ENCODE measurements at places on chromosomes 5 and 9.

GRCh38 chr9:121992571-121993212 lies 100.4 kb downstream of the TTLL11 start:
- peak; percentile 81 for DNase-seq

DNA sequence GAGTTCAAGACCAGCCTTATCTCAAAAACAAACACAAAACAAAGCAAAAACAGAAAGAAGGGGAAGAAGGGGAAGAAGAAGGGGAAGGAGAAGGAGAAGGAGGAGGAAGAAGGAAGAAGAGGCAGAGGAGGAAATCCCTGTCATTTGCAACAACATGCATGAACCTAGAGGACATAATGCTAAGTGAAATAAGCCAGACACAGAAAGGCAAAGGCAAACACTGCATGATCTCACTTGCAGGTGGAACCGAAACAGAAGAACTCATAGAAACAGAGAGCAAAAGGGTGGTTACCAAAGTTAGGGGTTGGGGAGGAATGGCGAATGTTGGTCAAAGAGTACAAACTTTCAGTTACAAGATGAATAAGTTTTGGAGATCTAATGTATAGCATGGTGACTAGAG lies 135.4 kb downstream of the UGCG start:
- DNase-seq, result no peak

DNA sequence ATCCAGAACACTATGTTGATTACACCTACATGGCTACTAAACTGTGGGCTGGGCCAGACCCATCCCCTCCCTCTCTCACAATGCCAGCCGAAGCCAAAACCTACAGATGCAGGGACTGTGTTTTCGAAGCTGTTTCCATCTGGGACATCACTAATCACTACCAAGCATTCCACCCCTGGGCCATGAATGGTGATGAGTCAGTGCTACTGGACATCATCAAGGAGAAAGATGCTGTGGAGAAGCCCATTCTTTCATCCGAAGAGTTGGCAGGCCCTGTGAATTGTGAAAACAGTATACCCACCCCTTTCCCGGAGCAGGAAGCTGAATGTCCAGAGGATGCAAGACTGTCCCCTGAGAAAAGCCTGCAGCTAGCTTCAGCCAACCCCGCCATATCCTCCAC lies 65.0 kb downstream of the ZNF462 start:
- no peak for DNase-seq

- no peak for DNase-seq
Observed at GRCh38 chr9:96394832-96395496, 11.5 kb upstream of the SLC35D2 start.

DNA sequence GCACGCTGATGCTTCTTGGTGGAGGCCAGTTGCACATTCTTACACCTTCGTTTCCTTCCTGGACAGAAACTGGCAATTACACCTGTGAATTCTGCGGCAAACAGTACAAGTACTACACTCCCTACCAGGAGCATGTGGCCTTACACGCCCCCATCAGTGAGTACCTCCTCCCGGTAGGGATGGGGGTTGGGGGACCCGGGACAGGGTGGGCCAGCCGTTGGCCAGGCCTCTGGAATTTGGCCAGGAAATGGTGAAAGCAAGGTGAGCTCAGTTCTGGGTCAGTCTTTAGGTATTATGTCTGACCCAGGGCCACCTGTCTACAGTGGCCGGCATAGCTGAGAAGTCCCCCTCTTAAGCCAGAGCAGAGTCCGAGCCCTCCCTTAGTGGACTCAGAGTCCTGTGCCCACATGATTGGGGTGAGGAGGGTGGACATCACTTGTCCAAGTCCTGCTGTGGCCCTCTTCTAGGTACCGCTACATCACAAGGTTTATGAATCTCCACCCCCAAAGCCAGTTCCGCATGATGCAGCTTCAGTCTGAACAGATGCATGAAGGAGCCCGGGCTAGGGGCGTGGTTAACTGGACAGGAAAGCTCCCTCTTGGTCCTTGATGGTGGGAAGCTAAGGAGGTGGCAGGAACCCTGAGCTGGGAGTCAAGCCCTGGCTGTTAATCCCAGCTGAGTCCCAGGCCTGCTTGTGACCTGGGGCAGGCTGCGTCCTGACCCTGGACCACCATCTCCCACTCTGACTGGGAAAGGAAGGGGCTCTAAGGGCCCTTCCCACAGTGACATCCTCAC lies 61.3 kb downstream of the AMBP start:
- DNase-seq, result no peak

- no peak for DNase-seq
Observed at GRCh38 chr9:115951977-115952376, 201.6 kb upstream of the PAPPA start.

DNA sequence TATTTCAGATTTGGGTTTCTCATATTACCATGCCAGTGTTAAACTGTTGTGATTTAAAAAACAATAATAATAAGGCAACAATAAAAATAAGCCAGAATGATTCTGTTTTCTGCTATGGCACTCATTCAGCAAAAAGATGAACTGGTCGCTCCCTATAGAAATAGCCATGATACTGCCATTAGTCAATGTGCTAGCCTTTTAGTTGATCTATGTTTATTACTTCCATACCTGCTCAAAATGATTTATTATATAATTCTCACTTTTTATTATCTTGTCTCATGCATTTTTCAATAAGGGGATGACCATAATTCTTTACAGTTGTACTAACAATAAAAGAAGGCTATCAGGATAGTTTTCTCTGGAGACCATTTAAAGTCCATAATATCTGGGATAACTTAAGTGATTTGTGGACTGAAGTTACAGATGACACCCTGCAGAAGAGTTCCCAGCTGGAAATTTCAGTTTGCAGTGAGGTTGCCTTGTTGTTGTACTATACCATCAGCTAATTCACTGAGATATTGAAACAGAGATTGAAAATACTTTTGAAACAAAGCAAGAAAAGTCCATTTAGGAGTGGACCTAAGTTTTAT lies 334.3 kb downstream of the GABRB2 start:
- no peak for DNase-seq

DNA sequence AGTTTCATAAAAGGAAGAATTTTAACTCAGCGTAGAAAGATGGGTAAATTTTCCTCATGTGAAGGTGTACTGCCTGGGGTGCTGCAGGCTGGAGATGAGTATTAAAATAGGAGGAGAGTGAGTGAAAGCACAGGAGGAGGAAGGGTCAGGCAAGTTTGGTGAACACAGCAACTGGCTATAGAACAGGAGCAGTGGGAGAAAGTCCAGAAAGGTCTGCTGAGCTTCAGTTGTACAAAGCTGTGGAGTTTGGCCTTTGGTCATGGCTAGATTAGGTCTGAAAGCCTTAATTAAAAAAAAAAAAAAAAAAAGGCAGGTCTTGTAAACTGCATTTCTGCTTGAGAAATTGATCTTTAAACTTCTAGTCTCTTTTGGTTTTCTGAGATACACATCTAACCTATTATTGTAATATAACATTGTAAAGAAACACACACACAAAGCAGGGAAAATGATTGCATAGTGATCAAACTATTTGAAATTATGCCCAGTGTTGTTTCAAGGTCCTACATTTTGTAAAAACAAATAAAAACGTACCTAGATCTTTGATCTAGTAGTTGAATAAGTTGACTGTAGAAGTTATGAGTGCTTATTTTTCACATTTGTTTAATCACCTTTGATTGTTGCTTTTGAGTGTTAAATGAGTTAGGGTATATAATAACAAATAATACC lies 43.6 kb downstream of the MAP3K1 start:
- DNase-seq, result no peak

DNA sequence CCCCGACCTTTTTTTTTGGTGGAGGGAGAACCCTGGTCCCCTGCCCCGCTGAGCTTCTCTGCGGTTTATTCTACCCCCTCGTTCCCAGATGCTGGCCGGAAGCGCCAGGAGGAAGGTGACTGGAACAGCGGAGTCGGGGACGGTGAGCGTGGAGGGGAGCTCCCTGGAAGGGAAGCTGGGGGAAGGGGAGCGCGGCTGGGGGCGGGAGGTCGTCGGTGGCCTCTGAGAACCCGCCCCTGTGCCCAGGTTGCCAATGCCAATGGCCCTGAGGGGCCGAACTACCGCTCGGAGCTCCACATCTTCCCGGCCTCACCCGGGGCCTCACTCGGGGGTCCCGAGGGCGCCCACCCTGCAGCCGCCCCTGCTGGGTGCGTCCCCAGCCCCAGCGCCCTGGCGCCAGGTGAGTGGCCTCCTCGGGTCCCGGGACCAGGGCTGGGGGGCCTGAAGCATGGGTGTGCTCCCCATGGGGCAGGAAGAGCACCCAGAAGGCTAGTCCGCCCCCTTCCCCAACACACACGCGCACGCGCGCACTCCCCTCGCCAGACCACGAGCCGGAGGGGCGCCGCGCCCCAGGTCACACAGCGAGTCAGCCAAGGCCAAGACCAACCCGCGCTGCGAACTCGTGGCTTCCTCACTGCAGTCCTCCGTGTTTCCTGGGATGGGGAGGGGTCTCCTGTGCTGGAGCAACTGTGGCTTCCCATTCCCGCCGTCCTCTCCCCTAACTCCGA lies 10.6 kb downstream of the MYOZ3 start:
- DNase-seq, result no peak

GRCh38 chr9:74861773-74862474 lies 25.8 kb downstream of the TRPM6 start:
- DNase-seq, result no peak

- peak; percentile 62 for DNase-seq
Observed at GRCh38 chr9:136584401-136584932, 38.6 kb upstream of the NOTCH1 start.

DNA sequence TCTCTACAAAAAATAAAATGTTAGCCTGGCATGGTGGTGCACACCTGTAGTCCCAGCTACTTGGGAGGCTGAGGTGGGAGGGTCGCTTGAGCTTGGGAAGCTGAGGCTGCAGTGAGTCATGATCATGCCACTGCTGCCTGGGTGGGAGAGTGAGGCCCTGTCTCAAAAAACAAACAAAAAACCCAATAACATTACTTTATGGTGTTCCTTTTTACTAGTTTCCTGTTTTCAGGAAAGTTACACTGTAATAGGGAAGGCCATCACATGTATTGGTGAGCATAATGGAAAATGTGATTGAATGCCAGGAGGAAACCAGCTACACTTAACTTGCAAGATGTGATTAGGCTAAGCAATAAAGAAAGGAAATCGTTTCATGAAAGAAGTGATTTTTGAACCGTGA lies 42.7 kb downstream of the SV2C start:
- DNase-seq, result no peak

DNA sequence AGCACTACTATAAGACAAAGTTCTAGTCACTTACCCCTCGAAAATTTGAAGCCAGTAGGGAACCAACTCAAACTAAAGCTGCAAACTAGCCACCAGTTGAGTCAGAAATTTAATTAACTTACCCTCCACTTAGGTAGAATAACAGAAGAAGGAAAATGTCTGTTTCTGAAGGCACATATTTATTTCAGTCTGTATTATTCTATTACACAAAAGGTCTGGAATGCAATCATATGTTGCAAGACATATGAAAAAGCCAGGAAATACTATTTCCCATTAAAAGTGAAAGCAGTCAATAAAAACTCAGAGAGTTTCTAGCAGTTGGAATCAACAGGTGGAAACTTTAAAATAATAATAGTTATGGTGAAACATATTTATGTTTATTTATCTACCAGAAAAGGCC lies 79.2 kb upstream of the SLCO4C1 start:
- DNase-seq, result no peak

GRCh38 chr9:136944212-136944518 lies 373 bp downstream of the FBXW5 start:
- DNase-seq, result no peak

DNA sequence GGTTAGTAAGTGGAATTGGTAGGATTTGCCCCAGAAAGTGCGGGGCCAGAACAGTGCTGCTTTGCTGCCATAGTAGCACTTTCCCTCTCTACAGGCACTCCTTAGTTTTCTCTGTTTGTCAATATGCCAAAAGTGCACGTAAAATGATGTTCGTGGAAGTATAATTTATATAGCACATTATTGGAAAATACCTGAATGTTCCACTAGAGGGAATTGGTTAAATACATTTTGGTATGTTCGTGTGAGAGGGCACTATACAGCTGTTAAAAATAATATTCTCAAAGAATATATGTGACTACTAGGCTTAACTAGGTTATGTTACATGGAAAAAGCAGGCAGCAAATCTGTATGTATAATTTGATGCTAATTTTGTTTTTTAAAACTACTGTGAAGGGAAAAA lies 184.0 kb upstream of the GDNF start:
- DNase-seq, result no peak

DNA sequence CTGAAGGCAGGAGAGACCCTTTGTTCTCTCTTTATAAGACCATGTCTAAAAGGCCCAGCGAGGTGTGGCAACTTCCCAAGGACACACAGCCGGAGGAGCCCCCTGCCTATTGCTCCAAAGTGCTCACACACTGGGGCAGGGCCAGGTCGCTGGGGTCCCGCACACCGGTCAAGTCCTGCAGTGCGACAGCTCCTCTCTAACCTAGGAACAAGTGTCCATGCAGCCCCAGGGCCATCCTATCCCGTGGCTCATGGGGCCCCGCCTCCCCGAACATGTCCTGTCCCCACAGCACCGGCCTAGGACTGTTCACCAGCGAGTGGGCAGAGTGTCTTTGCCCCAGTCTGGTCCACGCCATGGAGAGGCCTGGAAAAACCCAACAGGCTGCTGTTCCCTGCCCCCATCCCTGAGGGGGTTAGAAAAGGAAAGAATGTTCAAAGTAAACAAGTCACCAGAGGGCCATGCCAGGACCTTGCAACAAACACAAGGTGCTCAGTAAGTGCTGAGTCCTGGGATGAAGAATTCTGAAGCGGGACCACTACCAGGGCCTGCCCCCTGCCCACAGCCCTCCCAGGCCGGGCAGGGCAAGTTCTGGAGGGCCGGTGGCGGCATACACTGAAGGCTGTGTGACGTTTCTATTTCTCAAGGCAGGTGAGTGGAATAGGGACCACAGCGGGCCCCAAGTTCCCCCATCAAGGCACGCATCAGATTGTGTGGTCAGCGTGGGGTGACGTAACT lies 938 bp downstream of the NINJ1 start:
- peak; percentile 75 for DNase-seq

- DNase-seq, result no peak
Observed at GRCh38 chr5:61790678-61791077, 458.6 kb downstream of the ZSWIM6 start.

DNA sequence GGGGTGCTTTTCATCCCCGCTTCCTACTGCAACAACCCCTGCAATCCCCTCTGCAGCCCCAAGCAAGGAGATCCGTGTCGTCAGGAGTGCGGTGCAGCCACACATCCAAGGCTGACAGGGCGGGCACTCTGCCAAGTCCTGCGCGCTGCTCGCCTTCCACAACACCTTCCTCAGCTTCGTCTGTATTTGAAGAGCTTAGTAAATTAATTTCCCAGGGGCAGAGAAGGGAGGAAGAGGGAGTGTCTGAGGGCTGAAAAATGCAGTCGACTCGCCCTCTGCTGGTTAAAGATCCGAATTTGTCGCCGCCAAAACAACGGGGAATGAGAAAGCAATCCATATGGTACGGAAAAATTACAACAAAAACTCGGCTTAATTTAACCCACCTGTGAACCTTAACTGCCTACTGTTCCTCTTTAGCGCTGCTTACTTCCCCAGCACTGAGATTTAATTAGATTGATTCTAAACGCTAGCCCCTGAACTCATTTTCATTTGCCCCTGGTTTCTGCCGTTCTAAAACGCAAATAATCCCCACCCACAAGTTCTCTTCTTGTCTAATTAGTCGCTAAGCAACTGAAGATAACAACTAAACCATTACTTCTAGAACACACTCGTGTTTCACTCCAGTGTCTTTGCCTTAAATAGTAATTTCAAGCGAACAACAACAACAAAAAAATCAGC lies 10.9 kb upstream of the PCDHB1 start:
- DNase-seq, result no peak

- no peak for DNase-seq
Observed at GRCh38 chr5:148469501-148469935, 85.8 kb downstream of the FBXO38 start.

GRCh38 chr5:42760426-42760825 lies 3.8 kb downstream of the CCDC152 start:
- DNase-seq, result no peak

Measured in Right ventricle myocardium inferior (tissue), 1 donor.